ENCODE measurements at places on chromosomes 4 and X.

DNA sequence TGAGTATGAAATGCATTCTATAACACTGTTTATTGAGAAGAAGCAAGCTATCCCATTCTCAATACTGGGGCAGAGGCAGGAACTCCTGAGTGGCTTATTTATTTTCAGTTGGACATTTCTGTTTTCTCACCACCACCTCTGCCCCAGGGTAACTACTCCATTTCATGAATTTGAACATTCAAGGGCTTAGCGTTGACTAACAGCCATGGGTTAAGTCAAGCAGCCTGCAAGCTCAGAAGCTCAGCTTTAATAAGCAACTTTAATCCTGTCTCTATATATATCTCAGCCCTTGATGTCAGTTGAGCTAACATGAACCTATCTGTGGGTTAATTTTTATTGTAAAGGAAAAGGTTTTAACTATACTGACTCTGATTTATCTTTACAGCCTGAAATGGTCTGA, 93.8 kb downstream of the MBNL3 start:
- no peak for DNase-seq

- DNase-seq, result no peak
Observed at GRCh38 chrX:155028129-155028528, 1.5 kb downstream of the FUNDC2 start.

GRCh38 chr4:145011636-145012035, 86.4 kb downstream of the ANAPC10 start:
- no peak for DNase-seq

DNA sequence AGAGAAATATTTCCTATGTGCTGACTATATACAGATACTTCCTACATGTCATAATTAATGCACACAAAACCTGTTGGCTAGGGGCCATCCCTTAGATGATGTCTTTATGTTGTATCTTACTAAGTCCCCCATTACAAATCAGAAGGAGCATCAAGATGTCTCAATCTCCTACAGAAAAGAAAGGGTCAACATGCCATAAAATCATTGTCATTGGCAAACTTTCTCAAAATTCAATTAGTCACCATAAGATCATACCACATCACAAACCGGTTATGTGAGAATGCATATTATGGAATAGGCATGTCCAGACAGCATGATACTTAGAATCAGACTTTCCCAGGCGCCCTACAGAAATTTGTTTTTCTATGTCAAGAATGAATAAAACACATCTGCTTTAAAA, 175.2 kb upstream of the TET2 start:
- DNase-seq, result no peak

DNA sequence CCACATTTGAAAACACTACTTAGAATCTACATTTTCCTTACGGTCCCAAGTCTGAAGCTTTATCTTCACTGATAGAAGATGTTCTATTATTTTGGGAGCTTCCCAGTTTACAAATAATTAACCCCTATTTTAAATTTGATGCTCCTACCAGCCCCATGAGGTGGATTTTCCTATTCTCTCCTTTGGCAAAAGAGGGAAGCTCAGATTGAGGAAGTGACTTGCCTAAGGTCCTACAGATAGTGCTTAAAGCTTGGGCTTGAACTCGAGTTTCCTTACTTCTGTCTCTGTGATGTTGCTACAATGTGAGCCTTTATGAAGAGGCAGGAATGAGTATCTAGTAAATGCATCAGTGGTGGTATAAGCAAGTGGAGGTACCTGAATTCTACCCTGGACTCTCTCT, 27.5 kb downstream of the HEPH start:
- DNase-seq, result no peak

DNA sequence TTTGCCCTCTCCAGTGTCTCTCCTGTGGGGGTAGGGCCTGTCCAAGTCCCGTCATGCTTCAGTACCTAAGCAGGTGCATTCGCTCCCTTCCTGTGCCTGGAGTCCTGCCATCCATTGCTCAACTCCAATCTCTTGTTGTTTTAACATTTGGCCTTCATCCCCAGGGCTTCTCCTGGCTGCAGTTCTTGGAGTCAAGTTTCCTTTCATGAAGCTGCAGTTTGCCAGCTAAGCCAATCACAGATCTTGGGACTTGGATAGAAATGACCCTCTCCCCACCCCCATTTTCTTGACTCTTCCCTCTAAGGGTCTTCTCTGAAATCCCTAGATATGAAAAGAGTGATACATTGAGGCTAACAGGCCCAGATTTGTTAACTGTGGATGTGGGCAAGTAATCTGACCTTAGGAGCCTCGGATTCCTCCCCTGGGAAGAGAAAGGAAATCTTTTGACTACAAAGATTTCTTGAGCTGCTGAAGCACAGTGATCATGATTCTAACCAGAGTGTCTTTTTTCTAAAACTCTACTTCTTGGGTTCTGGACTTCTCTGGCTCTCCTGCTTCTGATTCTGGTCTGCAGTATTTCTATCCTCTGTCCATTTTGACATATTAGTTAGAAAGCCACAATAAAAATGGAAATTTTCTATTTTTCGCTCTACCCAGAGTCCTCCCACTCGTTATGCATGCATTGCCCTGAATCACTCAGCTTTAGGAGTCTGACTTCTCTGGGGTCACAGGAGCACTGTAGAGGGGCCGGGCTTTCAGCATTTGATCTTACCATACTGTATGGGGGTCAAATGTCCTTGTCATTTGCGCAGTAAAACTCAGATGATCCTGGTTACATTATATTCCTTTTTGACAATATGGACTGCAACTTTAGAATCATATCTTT, 61.0 kb downstream of the CHRNA9 start:
- DNase-seq, result peak; percentile 64

- DNase-seq, result no peak
Observed at GRCh38 chr4:186500721-186501304, 54.6 kb downstream of the MTNR1A start.

DNA sequence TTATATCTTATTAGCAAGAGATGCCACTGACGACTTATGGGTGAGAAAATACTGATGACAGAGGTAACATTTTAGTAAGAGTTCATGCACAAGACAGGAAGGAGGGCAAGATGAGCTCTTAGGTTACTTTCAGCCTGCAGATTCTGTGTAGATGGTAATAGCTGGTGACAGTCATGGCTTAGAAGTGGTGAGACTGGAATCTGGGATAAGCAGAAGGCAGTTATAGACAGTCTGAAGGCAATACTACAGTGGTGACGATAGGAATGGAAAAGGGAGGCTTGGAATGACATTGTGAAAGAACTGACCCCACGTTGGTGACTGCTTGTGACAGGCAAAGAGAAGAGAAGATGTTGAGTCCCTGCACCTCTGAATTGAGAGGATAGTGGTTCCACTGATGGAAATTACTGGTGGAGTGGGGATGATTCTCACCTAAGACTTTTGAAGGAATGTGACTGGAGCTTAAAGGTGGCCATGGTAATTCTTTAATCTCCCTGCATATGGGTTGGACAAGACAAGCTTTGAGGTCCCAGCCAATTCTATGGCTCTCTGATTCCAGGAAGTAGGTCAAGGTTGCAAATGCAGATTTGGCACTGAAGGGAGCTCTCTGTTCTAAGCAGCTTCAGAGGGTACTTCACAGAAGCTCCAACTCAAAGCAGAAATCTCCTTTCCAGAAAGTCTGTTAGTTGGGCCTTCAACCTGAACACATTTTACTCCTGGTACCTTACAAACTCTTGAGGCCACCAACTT, 99.7 kb downstream of the RASL11B start:
- DNase-seq, result no peak

GRCh38 chr4:64584981-64585557, 175.8 kb upstream of the TECRL start:
- no peak for DNase-seq

DNA sequence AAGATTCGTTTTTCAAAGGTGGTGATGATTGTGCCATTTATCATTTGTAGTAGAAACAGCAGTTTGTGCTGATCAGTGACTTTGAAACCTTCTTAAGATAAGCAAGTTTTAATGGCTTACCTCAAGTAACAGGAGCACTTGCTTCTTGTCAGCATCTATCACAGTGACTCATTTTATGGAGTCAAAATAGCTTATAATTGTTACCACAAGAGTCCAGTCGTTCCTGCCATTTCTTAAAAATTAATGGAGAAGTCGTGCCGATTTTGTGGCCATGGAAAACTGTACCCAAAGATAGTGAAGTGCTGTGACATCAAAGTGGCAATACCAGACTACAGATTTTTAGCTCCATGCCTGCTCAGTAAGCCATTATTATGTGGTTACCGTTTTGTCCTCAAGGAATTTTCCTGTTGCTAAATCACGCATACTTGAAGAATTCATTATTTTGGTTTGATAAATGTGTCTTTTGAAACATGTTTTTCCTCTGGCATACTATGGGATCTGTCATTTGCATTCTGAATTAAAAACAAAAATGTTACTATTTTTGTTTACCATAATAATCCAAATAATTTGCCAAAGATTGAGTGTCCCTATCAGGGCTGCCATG, 129.9 kb downstream of the CBR4 start:
- DNase-seq, result no peak
